Transverse colon (tissue), 4 donors: ENCODE measurements at places on chromosomes 7 and 10. TPM values are rescaled to one million over a fixed set of nuclear protein-coding genes. Genes with fewer than 3 reads are reported as not detected.

Gene SFRP4
- 1.8 TPM for total RNA-seq

Gene TNS3
- total RNA-seq, result 77.4 TPM

Gene SLC16A9
- total RNA-seq, result 14.1 TPM

Gene STARD3NL
- 20.7 TPM for total RNA-seq

Gene CYP3A4
- total RNA-seq, result 22.1 TPM

Gene FAM237B
- not detected for total RNA-seq

Gene LRWD1
- total RNA-seq, result 16.9 TPM

Gene RBP3
- total RNA-seq, result not detected

Gene C10orf95
- 1.4 TPM for total RNA-seq

Gene MTPN
- 70.3 TPM for total RNA-seq

Gene PRPF18
- 36.0 TPM for total RNA-seq

Gene LIPF
- total RNA-seq, result not detected

Gene BMPER
- 2.4 TPM for total RNA-seq

Gene ASB4
- total RNA-seq, result not detected

Gene AHR
- total RNA-seq, result 18.1 TPM

Gene SLC39A12
- not detected for total RNA-seq

Gene ZNF853
- 2.9 TPM for total RNA-seq

Gene ADD3
- total RNA-seq, result 175 TPM

Gene GIMAP4
- total RNA-seq, result 37.6 TPM

Gene WASHC2C
- total RNA-seq, result 84.8 TPM

Gene TCF7L2
- total RNA-seq, result 84.6 TPM
